ENCODE measurements at places on chromosomes 5 and 9.

DNA sequence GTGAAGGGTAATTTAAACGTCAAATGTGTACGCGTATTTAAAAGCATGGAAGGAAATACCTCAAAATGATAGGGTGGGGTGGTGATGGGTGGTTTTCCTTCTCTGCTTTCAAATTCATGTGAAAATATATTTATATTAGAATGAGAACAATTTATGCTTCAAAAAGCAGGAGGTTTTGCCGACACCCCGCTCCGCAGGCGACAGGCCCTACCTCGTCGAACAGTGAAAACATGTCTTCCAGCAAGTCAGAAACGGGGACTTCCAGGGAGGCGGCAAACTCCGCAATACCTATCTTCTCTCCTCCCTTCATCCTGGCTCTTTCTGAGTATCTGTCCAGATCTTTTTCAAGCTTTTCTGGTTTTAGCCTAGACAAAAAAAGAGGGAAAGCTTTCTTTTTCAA is 28.5 kb upstream of the SLC6A3 start:
- DNase-seq: no peak

GRCh38 chr9:109274884-109275730 is 45.8 kb downstream of the EPB41L4B start:
- DNase-seq: no peak

DNA sequence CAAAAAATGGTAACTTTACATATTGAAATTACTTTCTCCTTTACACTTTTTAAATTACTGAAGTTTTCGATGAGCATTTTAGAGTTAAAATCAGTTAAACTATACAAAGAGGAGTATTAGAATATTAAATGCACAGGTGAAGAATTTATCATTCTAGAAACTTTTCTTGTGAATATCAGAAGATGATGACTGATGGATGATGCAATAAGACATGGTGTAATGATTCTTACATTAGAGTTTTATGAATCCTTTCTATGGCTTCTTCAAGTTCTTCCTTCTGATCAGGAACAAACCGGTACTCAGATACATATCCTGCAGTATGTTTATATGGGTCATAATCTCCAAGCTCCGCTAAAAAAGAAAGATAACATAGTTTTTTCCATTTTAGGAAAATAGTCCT is 154.4 kb downstream of the EPB41L4A start:
- no peak for DNase-seq

GRCh38 chr9:121888438-121888775 is 204.7 kb downstream of the TTLL11 start:
- no peak for DNase-seq

DNA sequence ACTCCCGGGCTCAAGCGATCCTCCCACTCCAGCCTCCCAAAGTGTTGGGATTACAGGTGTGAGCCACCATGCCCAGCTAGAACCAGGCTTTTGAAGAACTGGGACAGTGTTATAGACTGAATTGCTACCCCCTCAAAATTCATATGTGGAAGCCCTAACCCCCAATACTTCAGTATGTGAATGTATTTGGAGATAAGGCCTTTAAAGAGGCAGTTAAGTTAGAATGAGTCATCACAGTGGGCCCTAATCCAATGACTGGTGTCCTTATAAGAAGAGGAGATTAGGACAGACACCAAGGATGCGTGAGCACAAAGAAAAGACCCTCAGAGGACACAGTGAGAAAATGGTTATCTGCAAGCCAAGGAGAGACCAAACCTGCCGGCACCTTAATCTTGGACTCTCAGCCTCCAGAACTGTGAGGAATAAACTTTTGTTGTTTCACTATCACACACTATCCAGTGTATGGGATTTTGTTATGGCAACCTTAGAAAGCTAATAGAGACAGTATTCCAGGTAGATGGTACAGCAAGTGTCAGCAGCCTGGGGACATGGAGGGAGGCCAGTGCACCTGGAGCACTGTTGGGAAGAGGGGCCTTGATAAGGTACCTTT is 31.4 kb upstream of the ERGIC1 start:
- no peak for DNase-seq

DNA sequence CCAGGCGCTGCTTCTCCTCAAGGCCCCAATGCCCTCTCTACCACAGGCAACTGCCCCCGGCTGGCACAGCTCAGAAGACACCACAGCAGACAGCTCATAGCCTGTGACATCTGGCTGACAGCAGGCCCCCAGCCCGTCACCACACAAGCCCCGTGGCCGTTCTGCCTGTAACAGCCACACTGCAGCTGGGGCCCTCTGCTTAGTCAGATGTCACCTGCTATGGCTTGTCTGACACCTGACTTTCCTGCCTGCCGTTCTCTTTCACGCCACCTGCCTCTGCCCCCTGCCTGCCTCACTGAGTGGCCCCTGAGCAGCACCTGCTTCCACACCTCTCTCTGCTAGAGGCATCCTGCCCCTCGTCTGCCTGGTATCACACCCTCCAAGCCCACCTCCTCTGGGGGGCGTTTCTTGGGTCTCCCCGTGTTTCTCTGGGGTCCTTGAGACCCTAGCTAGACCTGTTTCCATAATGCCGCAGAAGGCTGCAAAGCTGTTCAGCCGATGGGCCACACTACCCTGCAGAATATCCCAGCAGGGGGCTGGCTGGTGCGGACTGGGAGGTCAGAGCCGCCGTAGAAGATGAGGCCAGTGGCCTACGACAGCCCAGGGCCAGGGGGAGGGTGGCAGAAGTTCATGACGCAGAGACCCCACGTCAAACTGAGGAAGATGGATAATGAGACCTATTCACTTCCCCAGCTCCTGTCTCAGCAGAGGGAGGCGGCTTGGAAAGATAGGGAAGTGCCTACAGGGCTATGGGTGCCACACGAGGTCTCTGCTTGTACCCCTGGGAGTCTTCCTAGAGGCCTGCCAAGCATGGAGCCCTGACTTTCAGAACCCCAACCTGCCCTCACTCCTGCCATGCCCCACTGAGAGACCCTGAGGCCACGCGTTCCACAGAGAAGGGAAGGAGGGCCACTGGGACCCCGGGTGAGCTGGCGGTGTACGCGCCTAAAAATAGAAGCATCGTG is 95.1 kb downstream of the ZNF354C start:
- DNase-seq: no peak

DNA sequence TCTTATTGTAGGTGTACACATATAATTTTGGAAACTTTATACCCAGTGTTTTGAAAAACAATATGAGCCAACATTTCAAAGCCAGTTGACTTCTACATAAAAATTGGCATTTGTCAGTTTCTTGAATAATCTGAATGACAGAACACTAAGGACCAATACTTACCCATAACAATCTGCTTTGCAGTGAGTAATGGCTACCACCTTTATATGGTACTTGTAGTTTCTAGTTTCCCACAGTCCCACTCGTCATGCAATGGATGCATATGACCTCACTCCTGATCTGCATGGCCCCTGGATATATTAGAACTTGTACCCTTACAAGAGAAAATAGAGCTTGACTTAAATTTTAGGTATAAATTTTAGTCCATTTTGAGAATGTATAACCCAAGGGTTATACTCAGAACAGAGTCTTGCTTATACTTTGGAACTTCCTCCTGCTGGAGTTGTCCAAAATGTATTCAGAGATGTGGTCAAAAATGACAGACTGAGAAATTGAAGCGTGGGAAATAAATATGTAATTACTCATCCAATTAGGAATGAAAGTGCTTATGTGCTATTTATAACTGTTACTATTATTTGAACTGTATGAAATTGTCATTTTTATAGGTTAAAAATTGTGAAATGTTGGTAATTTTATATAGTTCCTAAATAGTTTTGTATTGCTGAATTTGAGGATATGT is 19.5 kb downstream of the XRCC4 start:
- no peak for DNase-seq

GRCh38 chr5:96628406-96628805 is 33.8 kb upstream of the CAST start:
- no peak for DNase-seq

DNA sequence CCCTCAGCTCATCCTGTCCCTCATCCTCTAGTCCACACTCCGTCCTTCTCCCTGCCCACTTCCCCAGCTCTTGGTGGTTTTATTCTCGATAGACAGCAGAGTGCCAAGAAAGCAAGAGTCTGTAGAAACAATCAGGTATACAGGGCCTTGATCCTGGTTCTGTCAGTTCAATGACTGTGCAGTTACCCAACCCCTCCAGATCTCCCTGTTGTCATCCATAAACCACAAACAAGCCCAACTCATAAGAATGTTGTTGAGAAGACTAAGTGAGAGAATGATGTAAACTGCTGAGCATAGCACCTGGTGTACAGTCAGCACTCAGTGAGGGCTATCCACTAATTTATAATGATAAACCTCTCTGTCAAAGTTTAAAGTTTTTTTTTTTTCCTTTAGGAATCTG is 31.3 kb downstream of the ISL1 start:
- DNase-seq: no peak

DNA sequence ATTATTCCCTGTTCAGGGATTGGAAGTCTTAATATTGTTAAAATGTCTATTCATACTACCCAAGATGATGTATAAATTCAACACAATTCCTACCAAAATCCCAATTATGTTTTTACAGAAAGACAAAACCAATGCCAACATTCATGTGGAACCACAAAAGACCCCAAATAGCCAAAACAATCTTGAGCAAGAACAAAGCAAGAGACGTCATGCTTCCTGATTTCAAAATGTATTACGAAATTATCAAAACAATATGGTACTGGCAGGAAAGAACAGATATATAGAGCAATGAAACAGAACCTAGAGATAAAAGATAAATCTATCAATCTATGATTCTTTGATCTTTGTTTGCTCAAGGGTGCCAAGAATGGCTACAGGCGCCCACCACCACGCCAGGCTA is 237.9 kb downstream of the TAF11L14 start:
- DNase-seq: no peak

Data from CD4-positive, alpha-beta T cell treated with Interleukin-17A for 1 hour (primary cell).